ENCODE measurements at places on chromosomes 5 and 9. TPM values are rescaled to one million over a fixed set of nuclear protein-coding genes. Genes with fewer than 3 reads are reported as not detected.

- no peak for DNase-seq
Measured at GRCh38 chr5:56330806-56331205, 97.7 kb upstream of the ANKRD55 start.

DNA sequence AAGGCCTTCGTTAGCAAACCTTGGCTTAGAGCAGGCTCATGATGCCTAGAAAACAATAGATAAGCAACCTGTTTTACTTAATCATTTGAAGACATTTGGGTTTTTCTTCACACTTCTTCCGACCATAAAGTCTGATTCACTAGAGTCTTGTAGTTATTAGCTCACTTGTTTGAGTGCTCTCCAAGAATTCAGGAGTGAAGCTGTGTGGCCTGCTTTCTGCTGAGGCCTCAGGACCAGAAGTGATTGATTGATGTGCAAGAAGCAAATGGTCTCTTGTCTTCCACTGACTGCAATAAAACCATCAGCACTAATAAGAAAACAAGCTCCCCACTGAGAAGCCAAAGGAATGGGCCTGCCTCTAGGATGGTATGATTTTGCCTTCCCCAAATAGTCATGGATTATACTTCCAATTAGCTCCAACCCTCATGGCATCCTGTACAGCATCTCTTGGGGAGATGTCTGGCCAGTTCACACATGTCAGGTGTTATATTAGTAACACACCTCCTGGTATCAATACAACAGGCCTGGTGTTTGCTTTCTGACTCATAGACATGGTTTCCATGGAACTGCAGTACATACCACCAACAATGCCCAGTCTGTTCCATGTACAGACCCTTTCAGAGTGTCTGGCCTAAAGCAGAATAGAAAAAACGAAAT is 317.6 kb downstream of the CWC27 start:
- no peak for DNase-seq

DNA sequence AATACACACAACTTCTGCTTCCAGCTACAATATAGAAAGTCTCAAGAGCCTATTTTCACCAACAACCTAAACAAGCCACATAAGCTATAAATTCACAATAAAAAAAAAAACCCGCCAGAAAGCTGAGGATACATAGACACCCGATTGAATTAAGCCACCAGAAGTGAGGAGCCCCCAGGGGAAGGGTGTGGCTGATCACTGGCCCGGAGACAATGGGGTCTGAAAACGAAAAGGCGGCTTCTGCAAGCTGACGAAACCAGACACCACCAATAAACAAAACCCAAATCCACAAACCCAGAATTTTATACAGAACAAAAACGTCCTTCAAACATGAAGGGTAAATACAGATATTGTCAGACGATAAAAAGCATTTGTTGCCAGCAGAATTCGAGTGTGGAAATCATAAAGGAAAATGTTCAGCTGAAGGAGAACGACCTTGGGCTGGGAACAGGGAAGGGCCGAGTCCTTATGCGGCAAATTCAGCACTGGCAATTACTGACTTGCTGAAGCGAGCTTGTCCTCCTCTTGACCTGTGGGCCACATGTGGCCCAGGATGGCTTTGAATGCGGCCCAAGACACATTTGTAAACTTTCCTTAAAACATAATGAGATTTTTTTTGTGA is 39.6 kb upstream of the CEP72 start:
- no peak for DNase-seq

Gene SET
- total RNA-seq, result 147 TPM

- DNase-seq, result no peak
Measured at GRCh38 chr9:81669866-81670265, 19.5 kb downstream of the TLE1 start.

DNA sequence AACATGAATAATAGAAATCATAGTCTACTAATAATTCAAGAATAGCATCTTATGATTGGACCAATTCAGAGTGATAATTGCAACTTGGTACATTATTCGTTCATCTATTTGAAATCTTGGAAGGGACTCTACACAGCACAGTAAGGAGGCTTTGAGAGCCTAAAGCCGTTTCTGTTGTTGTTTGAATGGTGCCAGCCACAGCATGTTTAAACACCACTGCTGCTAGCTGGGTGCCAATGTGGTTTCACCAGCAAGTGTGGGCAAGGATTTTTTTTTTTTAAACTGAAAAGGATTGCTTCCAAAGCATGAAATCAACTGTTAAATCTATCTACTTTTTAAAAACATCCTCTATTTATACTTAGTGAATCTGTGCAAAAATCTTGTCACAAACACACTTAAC is 253.9 kb upstream of the MAP3K1 start:
- no peak for DNase-seq

DNA sequence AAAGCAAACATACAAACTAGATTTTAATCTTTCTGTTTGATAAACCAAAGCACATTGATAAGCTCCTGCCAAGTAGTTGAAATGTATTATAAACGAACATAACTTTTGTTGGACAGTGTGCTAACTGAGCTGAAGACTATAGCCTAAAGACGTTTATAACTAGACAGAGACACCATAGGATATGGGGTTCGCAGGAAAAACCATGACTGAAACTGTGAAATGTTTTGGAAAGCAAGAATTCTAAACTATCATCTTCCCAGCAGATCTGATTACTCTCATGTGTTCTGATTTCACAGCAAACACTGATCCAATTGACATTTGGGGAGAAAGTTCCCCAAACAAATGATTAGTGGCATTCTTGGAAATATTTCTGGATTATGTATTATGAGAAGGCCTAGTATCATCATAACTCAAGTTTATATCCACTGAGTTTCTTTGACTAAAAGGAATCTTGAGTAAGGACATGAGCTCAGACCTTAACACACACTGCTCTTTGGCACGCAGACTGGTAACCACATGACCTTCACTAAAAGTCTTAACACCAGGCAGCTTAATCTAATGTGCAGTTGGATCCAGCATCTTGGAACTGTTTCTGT is 375.2 kb downstream of the ZNF608 start:
- DNase-seq, result no peak

Gene DAPK1
- total RNA-seq, result 56.1 TPM

Gene PCDHA6
- total RNA-seq, result 1.5 TPM

Gene NLN
- total RNA-seq, result 12.5 TPM

GRCh38 chr9:5841771-5842573 is 9.1 kb upstream of the ERMP1 start:
- DNase-seq, result no peak

DNA sequence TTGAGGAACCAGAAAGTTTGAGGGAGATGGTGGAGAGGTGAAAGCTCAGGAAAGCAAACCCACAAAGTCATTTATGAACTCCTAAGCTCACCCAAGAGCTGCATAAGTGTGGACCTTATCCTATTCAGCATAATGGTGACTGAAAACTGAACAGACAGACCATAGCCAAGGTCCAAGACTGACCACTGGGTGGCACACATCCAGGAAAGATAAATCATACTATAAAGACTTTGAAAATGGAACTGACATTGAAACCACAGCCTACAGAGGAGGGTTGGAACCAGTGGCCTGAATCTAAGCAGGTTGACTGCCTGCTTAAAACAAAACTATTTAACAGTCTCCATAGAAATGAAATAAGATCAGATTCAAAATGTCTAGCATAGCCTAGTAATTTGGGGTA is 121.0 kb upstream of the RGS7BP start:
- no peak for DNase-seq

GRCh38 chr5:93428868-93429267 is 152.2 kb downstream of the NR2F1-AS1 start:
- DNase-seq, result no peak

- no peak for DNase-seq
Measured at GRCh38 chr9:87678650-87679355, 47.1 kb upstream of the CTSL start.

DNA sequence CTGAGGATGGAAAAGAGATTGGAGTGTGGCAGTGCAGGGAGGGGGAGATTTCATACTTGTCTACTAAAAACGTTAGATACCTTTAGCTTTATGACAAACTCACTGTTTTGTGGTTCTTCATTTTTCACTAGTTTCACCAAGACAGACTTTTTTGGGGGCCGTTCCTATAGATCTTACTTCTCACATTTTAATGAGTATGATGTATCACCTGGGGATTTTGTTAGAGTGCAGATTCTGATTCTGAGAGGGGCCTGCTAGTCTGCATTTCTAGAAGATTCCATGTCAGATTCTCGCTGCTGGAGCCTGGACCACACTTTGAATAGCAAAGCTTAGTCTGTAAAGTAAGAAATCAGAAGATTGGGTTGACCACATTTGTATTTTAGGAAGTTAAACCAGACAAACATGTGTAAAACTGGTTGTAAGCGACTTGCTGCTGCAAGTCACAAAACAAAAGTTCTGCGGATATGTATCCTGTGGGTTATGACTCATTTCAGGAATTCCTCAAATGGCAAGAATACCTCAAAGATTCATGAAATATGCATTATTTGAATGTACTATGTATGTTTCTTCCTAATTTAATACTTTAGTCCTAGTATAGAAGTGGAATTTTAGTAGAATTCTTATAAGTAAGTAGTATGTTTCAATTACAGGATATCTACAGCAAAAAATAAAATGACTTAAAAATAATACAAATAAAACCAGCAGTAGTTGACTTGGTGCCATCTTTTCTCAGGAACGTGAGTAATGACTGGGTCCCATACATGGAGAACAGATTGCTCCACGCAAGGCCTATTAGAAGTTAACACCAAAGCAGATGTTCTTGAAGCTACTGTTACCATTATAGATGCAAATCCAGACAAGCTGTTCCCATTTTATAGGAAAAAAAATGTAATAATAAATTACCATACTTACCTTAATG is 27.8 kb downstream of the NFIL3 start:
- no peak for DNase-seq

Gene NUTM2G
- not detected for total RNA-seq

Gene LYRM7
- 9.7 TPM for total RNA-seq

DNA sequence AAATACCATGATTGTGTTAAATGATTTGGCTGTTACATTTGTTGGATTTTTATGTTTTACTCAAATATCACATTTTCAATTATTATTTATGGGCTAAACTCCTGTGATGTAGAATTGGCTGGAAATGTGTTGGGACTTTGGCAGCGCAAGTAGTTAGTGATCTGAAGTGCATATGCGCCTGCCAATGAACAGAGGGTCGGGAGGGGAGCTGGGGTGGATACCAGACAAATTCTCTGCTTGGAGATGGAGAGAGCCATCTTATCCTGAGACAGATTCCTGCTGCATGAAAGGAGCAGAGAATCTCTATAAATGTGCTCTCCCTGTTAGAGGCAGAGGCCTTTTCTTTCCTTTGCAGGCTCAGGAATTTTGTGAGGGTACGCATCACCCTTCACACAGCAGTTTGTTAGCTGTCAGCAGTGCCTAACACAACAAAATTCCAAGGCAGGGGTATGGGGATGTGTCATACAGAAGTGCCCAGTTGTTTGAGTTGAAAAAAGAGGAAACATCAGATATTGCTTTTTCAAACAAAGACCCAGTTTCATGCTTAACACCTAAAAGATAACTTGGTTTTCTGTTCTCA is 489.1 kb downstream of the CSNK1G3 start:
- DNase-seq, result no peak

DNA sequence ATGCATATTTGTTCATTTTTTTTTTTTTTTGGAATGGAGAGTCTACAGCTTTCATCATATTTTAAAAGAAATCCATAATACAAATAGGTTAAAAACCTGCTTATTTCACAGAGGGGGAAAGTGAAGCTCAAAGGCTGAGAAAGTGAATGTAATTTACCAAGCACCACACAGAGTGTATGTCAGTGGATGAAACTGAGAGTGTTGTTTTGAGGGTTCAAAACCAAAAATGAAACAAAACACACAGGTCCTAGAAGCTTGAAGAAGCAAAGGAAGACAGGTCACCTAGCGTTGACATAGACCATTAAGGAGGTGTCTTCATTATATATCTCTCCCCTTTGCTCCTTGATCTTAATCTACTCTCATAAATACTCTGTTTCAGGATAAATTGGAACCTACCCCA is 7.5 kb downstream of the NMUR2 start:
- no peak for DNase-seq

DNA sequence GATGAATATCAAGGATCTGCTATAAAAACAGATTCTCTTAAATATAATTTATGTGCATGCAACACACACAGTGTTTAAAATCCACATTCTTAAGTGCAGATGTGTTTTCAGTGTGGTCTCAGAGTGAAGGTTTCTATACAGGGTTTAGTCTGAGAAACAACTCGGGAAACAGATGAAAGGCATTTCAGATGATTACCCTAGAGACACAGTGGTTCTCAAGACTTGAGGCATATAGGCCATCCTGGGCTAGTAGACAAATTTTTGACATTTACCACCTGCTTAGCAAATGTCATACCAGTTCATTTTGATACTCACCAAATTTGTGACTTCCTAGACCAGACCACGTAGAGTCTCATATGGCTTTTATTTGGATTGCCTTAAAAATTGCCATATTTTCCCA is 216.5 kb downstream of the ARL15 start:
- no peak for DNase-seq

Gene F2RL2
- total RNA-seq, result not detected

GRCh38 chr9:136858844-136859757 is 7.0 kb downstream of the MAMDC4 start:
- no peak for DNase-seq

Gene FOXD4
- 0.46 TPM for total RNA-seq

DNA sequence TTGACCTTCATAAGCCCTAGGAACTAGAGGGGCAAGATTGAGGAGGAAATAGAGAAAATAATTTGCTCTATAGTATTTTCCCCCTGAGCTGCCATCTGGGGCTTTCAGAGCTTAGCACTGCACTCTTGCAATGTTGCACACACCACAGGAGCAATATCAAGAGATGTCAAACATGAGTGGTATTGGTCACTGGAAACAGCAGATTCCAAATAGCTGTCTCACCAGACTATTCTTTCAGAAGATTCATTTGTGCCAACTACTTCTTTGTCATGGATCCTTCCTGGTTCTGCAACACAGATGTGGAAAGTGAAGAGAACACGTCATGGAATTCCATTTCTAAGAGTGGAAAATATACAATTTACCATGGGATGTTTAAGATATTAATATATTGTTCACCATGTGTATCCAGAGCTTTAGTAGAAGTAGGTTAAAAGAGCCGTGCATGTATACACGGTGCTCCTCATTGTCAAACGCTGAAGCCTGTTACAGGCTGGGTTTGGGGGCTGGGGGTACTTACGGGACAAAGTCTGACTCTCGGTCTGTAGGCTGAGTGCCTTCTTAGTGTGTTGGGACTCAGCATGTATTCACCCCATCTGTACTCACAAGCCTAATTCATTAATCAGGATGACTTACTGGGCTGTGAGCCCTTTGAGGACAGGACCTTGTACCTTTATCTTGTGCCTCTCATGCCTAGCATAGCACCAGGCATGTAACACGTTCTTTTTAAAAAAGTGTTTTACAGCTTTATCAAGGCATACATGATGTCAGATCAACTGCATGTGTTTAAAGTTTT is 31.4 kb upstream of the GDNF start:
- DNase-seq, result no peak
